ENCODE measurements at places on chromosomes 11 and 22.

DNA sequence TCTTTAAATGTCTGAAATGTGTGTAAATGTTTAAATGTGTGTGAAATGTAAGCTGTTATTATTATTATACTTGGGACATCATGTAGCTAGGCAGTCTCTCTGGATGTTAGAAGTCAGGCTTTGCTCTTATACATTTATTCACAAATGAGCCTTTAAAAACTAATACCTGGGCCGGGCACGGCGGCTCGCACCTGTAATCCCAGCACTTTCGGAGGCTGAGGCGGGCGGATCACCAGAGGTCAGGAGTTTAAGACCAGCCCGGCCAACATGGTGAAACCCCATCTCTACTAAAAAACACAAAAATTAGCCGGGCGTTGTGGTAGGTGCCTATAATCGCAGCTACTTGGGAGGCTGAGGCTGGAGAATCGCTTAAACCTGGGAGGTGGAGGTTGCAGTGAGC is 21.7 kb upstream of the CTTN start:
- DNase-seq = no peak

GRCh38 chr11:75147191-75147874 is 3.6 kb upstream of the SLCO2B1 start:
- DNase-seq = no peak

- no peak for DNase-seq
Measured at GRCh38 chr11:33323421-33323820, 66.2 kb downstream of the HIPK3 start.

DNA sequence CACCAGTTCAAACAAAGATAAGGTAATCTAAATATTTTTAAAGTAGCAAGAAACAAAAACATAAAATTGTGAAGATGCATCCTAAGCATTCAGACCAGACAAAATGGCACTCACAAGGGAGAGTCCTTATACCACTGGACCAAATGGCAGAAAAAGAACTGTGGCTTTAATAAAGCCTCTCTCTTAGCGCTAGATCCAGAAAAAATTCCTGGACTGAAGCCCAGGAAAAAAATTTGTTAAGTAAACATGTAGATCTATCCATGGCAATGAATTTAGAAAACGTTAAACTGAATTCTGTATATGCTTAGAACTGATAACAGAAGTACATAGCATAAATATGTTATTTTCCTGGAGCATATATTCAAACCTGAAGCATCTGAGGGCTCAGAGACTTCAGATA is 11.8 kb upstream of the CD59 start:
- no peak for DNase-seq

DNA sequence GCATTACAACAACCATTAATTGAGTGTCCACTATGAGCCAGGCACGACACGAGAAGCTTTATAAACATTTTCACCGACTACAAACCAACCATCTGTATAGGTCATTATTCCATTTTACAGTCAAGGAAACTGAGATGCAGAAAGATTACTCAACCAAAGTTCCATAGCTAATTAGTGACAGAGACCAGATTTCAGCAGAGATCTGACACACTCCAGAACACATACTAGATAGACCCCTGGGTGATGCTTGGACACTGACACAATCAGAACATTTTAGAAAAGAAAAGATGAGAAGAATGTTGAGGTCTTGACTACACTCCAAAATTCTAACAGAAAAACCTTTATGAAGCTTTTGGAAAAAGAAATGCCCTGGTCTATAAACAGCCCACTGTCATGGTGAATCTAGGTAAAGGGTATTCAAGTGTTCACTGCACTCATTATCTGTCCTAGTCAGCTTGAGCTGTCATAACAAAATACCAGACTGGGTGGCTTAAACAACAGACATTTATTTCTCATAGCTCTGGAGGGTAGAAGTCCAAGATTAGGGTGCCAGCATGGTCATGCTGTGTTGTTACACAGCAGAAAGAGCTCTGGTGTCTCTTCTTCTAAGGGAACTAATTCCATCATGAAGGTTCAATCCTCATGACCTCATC is 89.0 kb downstream of the RELT start:
- DNase-seq = no peak

GRCh38 chr11:12827929-12828812 is 153.9 kb downstream of the TEAD1 start:
- no peak for DNase-seq

DNA sequence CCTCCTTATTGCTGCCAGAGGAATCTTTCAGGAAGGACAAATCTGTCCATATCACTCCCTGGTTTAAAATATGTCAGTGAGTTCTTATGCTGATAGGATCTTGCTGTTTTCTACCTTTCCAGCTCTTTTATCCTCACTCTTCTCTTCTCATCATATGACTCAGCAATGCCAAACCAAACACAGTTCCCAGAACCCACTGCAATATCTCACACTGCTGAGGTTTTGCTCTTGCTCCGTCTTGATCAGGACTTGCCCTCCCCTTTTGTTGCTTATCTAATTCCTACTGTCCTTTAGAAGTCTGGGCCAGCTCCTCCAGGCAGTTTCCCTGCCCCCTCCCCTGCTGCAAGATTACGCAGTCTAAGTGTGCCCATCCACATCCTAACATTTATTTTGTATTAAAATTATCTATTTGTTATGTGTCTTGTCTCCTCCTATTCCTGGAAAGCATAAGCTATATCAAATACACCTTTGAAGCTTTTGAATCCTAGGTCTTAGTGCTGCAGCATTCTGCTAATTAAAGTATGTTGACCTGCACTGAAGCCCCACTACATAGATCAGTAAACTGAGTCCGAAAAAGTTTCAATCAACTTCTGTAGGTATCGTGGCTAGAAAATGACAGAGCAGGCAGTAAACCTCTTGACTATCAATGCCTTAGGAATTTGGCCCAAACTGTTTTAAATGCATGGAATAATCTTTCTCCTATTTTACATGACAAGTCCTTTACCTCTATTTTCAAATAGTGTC is 119.2 kb upstream of the C11orf87 start:
- DNase-seq = no peak

DNA sequence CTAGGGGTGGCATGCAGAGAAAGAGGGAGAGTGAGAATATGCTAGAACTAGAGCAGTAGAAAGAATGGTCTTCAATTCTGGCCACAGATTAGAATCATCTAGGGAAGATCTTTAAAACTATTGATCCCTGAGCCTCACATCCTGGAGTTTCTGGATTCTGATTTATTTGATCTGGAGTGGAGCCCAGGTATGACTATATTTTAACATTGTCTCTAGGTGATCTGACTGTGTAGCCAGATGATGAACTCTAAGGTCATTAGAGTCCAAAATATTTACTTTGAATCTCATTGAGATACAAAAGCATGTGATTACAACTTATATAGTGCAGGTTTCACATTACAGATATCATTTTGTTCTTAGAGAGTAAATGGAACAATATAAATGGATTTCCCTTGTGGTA is 79.7 kb downstream of the FDX1 start:
- DNase-seq = no peak
